ENCODE measurements at places on chromosomes 6 and 20.

- no peaks in the 10 kb centered on the region for H3K4me1 ChIP-seq
- H3K27me3 ChIP-seq: no peaks in the 10 kb centered on the region
- H3K36me3 ChIP-seq: no peaks in the 10 kb centered on the region
- no peak overlapping the region for H3K27ac ChIP-seq
Measured at GRCh38 chr6:97978855-97979271, 695.8 kb upstream of the MMS22L start.

DNA sequence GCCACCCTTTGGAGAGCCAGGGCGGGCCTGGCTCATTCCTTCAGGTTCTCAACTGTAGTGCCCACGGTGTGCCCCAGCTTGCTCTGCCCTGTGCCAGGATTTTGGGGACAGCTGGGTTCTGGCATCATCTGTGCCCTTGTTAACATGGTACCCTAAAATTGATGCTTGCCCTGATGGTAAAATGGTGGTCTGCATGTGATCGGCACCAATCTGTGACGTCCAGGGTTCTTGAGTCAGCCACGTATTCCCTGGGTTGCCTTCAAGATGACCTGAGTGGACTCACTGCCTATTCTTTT lies 31.2 kb upstream of the APCDD1L start:
- no peak for DNase-seq
- no peaks in the 10 kb centered on the region for H3K4me1 ChIP-seq
- H3K27me3 ChIP-seq: no peaks in the 10 kb centered on the region
- no peak overlapping the region for H3K4me3 ChIP-seq
- no peaks in the 10 kb centered on the region for H3K36me3 ChIP-seq

- H3K27ac ChIP-seq: no peak overlapping the region
- H3K4me1 ChIP-seq: no peaks in the 10 kb centered on the region
- H3K36me3 ChIP-seq: no peaks in the 10 kb centered on the region
- H3K27me3 ChIP-seq: no peaks in the 10 kb centered on the region
- H3K4me3 ChIP-seq: no peak overlapping the region
- DNase-seq: no peak
Measured at GRCh38 chr6:130190701-130191690, 31.8 kb downstream of the SAMD3 start.

DNA sequence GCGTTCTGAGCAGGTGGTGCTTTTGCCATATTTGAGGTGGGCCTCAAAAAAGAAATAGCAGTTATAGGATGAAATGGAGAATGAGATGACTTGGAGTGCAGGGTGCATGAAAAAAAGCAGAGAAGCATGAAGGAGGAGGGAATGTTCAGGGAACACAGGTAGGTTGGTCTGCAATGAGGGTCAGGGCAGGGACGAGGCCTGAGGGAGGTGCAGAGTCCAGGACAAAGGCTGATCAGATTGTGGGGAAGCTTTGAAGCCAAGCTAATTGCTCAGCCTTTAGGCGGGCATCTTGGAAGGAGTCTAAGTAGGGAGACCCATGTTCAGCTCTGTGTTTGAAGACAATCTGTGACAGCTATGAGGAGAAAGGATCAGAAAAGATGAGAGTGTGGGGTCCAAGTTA lies 12.0 kb downstream of the TRAM2 start:
- no peak overlapping the region for H3K27ac ChIP-seq
- H3K4me3 ChIP-seq: no peak overlapping the region
- no peaks in the 10 kb centered on the region for H3K36me3 ChIP-seq
- no peaks in the 10 kb centered on the region for H3K27me3 ChIP-seq

- no peaks in the 10 kb centered on the region for H3K27me3 ChIP-seq
- H3K4me1 ChIP-seq: peaks cover 27% of the 10 kb centered on the region
- no peak overlapping the region for H3K4me3 ChIP-seq
- H3K36me3 ChIP-seq: peaks cover 42% of the 10 kb centered on the region
- no peak for DNase-seq
Measured at GRCh38 chr6:33578588-33579011, 1.5 kb downstream of the BAK1 start.

GRCh38 chr6:90859056-90859455 lies 272.2 kb upstream of the MAP3K7 start:
- no peaks in the 10 kb centered on the region for H3K27me3 ChIP-seq
- no peak overlapping the region for H3K27ac ChIP-seq
- H3K4me3 ChIP-seq: no peak overlapping the region
- H3K36me3 ChIP-seq: no peaks in the 10 kb centered on the region

DNA sequence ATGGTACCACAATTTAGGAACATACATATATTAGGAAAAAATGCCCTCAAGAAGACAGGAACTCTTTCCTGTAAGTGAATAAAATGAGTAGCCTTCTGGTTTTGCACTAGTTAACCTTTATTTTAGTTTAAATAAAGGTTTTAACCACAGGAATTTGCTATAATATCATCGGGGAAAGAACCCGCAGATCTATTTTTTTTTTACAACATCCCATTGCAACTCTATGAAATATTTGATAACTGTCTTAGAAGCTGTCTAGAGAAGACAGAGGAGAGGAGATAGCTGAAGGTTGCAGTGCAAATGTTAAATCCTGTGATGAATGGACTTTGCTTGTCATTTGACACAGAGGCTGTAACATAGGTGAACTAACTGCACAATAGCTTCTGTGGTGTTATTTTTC lies 69.5 kb downstream of the TINAG start:
- DNase-seq: no peak
- H3K36me3 ChIP-seq: no peaks in the 10 kb centered on the region
- H3K4me3 ChIP-seq: no peak overlapping the region
- H3K27me3 ChIP-seq: no peaks in the 10 kb centered on the region
- no peaks in the 10 kb centered on the region for H3K4me1 ChIP-seq

DNA sequence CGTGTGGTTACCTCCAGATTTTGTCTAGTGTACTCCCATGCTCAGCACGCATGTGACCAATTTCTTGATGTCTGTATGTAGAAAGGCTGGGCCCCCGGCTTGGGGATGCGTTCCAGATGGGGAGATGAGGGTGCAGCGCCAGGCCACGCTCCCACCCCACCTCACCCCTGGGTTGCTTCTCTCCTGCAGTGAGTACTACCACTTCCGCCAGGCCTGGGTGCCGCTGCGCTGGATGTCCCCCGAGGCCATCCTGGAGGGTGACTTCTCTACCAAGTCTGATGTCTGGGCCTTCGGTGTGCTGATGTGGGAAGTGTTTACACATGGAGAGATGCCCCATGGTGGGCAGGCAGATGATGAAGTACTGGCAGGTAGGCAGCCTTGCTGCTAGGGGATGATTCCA lies 11.5 kb upstream of the SRF start:
- no peak overlapping the region for H3K4me3 ChIP-seq
- H3K4me1 ChIP-seq: no peaks in the 10 kb centered on the region
- no peaks in the 10 kb centered on the region for H3K36me3 ChIP-seq
- no peak for DNase-seq
- no peak overlapping the region for H3K27ac ChIP-seq

DNA sequence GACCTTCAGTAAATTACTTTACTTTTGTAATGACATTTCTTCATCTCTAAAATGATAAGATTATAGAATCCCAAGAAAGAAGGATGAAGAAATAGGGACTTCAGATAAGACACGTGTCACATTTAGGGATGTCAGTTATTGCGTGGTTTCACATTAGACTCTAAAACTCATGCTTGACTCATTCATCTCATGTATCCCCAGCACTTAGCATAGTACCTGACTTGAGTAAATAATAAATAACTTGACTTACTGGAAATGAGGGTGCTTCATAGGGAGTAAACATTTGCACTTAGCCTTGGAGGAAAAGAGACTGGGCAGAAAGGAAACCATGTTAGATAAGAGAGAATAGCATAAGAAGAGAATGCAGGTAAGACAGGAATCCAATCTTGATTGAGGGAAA lies 37.2 kb downstream of the VTA1 start:
- H3K4me1 ChIP-seq: no peaks in the 10 kb centered on the region
- H3K36me3 ChIP-seq: no peaks in the 10 kb centered on the region
- no peak overlapping the region for H3K27ac ChIP-seq
- H3K27me3 ChIP-seq: no peaks in the 10 kb centered on the region

DNA sequence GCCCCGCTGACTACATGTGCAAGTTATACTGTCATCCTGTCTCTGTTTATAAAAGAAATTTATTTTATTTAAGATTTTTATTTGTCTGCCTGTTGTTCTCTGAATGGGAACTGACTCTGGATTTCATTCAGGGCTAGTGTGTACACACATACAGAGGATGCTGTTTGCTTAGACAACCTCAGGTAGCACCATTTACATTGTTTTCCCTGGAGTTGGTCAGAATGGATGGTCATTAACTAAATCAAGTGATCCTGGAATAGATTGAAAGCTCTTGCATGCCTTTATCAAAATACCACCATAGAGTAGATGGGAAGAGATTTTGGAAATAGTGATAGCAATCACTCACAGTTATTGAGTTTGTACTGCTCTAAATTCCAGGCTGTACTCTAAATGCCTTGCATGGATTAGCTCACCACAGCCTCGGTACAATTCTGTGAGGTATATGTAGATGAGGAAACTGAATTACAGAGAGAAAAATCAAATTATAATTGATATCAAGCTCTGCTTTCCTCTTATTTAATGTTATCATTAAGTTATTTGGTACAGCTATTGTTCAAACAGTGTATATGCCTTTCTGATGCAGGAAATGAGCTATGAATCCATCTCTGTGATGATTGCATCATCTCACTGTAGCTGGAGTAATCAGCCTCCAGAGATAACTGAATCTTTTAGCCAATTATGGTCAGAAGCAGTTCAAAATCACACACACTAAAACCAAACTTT lies 51.9 kb downstream of the RNF217 start:
- no peaks in the 10 kb centered on the region for H3K27me3 ChIP-seq
- no peak overlapping the region for H3K4me3 ChIP-seq
- no peaks in the 10 kb centered on the region for H3K36me3 ChIP-seq
- DNase-seq: no peak
- H3K4me1 ChIP-seq: peaks cover 4% of the 10 kb centered on the region

DNA sequence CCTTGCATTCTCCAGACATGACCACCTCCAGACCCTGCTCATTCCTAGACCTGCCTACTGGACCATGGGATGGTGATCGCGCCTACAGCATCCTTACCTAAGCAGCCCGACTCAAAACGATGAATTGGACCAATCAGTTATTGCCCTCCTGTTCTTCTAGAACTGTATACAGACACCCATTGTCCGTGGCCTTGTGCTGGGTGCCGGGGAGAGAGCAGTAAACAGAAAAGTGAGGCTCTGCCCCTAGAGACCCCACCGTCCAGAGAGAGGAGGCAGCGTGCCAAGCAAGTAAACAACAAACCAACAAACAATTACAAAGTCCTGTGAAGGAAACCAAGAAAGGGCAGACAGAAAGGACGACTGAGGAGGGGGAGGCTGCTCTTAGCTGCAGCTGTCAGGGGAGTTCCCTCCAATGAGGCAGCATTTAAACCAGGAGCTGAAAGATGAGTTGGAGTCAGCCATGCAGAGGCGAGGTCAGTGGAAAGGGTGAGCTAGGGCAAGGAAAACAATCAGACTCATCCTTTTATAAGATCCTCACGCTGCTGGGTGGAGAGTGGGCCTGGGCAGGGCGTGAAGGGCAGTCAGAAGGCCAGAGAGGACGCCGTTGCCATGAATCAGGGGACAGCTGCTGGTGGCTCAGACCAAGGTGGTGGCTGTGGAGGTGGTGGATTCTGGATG lies 37.6 kb upstream of the BLCAP start:
- no peak overlapping the region for H3K4me3 ChIP-seq
- H3K27me3 ChIP-seq: peaks cover 75% of the 10 kb centered on the region
- H3K27ac ChIP-seq: no peak overlapping the region
- H3K4me1 ChIP-seq: no peaks in the 10 kb centered on the region
- H3K36me3 ChIP-seq: no peaks in the 10 kb centered on the region

DNA sequence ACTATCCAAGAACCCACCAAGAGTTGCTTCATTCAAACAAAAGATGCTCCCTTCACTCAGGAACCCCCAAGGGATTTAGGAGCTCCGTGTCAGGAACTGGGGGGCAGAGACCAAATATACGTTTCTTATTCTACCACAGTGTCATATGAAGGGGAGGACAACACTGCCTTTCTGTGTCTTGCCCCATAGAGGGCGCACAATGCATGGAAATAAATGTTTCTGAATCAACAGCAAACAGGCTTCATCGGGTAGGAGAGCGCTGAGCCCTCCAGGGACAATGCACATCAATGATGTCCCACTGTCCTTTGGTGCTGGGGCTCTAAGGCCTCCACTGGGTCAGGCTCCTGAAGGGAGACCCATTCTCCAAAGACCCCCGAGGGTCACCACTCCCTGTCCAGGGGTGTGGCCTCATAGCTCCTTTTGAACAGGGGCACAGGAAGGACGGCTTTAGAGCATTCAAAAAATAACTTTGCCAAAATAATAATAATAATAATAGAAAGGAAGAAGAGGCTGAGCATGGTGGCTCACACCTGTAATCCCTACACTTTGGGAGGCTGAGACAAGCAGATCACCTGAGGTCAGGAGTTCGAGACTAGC lies 31.1 kb downstream of the PLG start:
- H3K36me3 ChIP-seq: no peaks in the 10 kb centered on the region
- DNase-seq: no peak
- H3K4me3 ChIP-seq: no peak overlapping the region
- H3K27me3 ChIP-seq: no peaks in the 10 kb centered on the region

DNA sequence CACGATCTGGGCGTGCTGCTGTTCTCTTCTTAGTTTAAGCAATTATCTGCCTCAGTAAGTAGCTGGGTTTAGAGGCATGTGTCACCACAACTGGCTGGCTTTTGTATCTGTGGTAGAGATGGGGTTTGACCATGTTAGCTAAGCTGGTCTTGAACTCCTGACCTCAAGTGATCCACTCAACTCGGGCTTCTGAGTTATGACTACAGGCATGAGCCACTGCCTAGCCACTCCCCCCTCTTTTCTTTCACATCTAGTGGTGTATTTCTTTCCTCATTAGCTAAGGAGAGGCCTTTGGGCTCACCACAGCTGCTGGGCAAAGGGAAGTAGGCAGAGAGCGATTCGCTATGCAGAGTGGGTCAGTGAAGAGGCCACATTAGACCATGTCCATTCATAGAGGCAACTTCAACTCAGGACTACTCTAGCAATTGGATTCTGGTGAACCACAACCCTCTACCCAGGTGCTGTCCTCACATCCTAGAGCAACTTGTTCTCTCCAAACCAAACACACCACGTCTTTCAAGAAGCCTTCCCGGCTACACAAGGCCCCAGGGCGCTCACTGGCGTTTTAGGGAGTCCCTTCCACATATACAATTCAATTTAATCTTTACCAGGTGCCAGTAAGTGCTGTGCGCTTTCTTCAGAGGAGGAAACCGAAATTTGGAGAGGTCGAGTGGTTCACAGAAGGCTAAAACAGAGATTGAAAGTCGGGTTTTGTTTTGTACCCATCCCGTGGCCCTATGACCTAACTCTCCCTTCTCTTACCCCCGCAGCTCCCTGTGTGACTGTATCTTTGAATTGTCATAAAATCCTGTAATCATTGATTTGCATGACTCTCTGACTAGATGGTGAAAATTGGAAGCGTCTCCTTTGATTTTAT lies 26.5 kb upstream of the GFOD1 start:
- no peaks in the 10 kb centered on the region for H3K27me3 ChIP-seq
- H3K4me3 ChIP-seq: no peak overlapping the region
- DNase-seq: no peak

- H3K4me3 ChIP-seq: peak overlapping the region; percentile 51
- peak overlapping the region; percentile 79 for H3K27ac ChIP-seq
- peaks cover 16% of the 10 kb centered on the region for H3K36me3 ChIP-seq
Measured at GRCh38 chr6:26365633-26365995, 616 bp downstream of the BTN3A2 start.

Data from tibial nerve (tissue), 4 donors.